Activated T-cell treated with anti-CD3 and anti-CD28 coated beads for 24 hours (primary cell): ENCODE measurements at places on chromosomes 1 and 21.

DNA sequence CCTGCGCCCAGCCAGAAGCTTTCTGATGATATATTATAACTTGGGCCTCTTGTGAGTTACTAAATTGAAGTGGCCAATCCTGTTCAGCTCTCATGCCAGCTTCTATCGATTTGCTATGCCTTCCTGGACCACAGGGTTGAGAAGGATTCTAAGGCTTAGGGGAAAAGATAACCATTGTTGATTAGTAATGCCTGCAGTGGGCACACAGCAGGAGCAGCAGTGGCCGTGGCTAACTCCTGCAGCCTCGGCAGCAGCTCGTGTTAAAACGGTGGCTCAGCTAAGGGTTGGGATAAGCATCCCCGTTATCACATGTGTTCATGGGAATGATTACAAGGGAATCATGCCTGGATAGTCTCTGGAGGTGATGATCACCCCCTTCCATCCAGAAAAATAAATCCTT, 20.5 kb upstream of the KCNE2 start:
- no peak for DNase-seq

- no peak for DNase-seq
Measured at GRCh38 chr1:90475631-90476030, 241.5 kb downstream of the BARHL2 start.

DNA sequence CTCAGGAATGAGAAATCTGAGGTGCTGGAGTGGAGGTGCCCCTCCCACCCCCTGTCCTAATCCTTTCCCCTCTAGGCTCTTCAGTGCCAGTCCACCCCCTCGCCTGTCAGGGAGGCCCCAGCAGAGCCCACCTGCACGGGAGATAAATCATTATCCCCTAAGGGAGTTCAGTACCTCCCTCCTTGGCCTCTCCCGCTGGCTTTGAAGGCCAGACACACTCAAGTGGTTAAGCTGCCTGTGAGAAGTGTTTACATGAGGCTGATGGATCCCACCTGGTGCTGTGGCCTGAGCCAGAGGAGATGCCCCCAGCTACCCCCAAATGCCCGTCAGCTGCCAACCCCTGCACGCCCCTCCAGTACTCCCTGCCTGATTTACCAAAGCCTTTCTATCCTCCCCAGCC, 3.7 kb downstream of the RSPO1 start:
- no peak for DNase-seq

- DNase-seq: no peak
Measured at GRCh38 chr1:107866870-107867269, 98.1 kb downstream of the VAV3 start.

- DNase-seq: no peak
Measured at GRCh38 chr1:15414445-15414983, 4.8 kb downstream of the EFHD2 start.
